Foreskin keratinocyte (primary cell): ENCODE measurements at places on chromosomes 12 and 14.

DNA sequence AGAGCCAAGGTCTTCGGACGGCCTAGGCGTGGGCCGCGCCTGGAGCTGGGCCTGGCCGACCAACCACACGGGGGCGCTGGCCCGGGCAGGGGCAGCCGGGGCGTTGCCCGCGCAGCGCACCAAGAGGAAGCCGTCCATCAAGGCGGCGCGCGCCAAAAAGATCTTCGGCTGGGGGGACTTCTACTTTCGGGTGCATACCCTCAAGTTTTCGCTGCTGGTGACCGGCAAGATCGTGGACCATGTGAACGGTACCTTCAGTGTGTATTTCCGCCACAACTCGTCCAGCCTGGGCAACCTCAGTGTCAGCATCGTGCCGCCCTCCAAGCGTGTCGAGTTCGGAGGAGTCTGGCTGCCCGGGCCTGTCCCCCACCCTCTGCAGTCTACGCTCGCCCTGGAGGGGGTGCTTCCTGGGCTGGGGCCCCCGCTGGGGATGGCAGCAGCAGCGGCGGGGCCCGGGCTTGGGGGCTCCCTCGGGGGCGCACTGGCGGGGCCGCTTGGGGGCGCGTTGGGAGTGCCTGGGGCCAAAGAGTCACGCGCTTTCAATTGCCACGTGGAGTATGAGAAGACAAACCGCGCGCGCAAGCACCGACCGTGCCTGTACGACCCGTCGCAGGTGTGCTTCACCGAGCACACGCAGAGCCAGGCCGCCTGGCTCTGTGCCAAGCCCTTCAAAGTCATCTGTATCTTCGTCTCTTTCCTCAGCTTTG lies 4.4 kb upstream of the SHMT2 start:
- no peak for DNase-seq

DNA sequence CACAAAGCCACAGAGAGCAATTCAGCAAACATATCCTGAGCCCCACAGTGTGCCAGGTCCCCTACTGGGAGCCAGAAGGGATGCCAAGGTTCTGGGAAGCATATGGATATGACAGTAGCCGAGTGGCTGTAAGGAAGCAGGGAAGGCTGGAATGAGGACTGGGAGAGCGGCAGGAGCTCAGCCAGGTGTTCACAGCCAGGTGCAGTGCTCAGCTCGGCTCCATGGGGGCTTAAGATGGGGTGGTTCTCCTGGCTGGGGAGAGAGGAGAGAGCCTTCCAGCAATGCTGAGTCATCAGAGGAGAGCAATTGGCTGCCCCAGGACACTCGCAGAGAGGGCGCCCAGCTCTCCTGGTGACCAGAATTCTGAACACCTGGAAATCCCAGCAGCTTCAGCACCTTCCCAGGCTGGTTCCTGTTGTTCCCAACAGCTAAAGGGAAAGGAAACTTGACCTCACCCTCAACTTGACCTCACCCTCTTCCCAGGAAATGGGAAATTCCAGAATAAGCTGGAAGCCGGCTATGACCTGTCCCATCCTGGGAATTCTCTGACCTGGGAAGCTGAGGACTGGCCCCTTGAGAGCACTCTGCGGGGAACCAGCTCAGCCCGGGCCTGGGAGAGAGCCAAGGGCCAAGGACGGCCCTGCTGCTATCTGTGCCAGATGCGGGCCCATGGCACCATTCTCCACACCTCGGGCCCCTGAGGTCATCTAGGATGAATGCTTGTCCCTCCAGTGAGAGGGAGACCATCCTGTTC lies 34.6 kb downstream of the SLC6A12 start:
- DNase-seq, result no peak

- no peak for DNase-seq
These were observed 109.7 kb upstream of the VASH1 start for GRCh38 chr14:76651410-76652055.

DNA sequence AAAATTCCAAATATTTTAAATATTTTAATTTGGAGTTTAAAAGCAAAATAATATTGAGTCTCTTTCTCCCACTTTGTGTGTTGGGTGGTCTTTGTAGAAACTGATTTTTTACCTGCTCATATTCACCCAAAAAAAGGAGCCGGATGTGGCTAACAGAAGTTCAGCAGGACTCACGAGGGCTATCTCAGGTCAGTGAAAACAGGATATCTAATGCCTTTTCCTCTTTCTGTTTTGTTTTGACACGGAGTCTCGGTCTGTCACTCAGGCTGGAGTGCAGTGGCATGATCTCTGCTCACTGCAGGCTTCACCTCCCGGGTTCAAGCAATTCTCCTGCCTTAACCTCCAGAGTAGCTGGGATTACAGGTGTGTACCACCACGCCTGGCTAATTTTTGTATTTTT lies 30.8 kb downstream of the COA8 start:
- DNase-seq, result no peak

- DNase-seq, result no peak
These were observed 140.5 kb downstream of the ZFP36L1 start for GRCh38 chr14:68652433-68652690.

DNA sequence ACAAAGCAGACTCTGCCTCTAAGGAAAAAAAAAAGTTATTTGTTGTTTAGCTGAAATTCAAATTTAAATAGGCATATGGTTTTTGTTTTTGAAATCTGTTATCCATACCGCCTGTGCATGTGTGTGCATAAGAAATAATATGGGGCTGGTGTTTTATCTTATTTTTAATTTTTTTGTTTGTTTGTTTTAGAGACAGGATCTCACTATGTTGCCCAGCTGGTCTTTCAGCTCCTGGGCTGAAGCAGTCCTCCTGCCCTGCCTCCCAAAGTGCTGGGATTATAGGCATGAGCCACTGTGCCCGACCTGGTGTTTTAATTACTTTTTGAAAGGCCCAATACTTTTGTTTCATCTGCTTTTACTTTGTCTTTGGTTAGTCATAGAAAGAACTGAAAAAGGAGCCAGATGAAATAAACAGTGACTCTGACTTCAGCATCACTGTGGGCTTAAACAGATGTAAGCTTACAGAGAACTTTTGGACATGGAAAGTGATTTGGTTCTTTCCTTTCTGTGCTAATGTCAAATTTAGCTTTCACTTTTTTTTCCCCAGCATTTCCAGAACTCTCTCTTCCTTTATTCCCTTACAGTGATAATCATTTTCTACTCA lies 37.2 kb downstream of the SUPT16H start:
- DNase-seq, result no peak

DNA sequence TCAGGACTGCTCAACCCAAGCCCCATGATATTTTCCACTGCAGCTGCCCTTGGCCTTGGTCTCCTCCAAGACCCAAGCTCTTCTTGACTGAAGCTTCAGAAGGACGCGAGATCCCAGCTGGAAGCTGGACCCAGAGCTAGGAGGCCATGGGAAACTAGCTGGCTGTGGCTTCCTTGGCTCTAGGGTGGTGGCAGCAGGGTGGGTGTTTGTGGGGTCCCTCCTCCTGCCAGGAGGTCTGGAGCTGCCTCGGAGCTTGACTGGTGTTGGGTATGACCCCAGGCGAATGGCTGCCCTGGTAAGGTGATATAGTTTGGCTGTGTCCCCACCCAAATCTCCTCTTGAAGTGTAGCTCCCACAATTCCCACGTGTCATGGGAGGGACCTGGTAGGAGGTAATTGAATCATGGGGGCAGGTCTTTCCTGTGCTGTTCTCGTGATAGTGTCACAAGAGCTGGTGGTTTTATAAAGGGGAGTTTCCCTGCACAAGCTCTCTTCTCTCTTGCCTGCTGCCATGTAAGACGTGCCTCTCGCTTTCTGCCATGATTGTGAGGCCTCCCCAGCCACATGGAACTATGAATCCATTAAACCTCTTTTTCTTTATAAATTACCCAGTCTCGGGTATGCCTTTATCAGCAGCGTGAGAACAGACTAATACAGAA lies 51.4 kb downstream of the TRPV4 start:
- DNase-seq, result no peak

DNA sequence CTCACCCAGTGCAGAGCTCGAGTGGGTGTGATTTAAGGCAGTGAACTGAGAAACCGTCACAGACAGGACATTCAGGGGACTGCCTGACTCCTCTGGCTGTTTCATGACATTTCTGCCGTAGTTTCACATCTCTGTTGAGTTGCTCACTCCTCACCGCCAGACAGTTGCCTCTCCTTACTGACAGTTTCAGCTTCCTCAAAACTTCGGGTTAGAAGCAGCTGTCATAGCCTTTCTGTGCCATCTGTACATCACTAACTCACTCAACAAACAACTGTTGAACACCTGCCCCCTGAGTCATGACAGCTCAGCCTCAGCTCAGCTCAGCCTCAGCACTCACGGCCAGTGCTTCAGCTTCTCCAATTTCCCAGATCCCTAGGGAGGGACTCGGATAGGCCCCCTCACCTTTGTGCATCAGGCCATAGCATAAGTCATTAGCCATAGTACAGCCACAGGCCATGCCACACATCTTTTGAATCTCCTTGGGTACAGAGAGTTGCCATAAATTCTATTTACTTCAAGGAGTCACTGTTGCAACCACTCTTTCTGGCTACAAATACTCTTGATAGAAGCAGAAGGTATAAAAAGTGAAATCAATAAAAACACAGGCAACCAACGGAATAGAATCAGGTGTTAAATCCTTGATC lies 6.2 kb upstream of the SLC15A4 start:
- peak; percentile 1 for DNase-seq

GRCh38 chr14:68148276-68148675 lies 328.7 kb downstream of the RAD51B start:
- peak; percentile 79 for DNase-seq

DNA sequence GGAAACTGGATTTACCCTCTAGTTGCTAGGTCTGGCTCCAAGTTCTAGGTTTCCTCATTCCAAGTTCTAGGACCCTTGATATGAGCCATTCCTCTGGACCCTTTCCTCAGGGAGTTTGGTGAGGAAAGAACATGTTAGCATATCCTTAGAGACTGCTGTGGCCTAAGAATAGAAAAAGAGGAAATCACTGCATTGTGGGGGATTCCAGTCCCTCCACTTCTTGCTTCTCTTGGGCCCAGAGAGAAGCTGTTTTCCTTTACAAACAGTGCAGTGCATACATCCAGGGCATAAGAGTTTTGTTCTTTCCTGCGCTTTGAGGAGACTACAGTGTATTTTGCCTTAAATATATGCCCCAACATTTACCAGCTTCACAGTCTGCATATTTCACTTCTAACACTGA lies 59.0 kb downstream of the LLPH start:
- no peak for DNase-seq

DNA sequence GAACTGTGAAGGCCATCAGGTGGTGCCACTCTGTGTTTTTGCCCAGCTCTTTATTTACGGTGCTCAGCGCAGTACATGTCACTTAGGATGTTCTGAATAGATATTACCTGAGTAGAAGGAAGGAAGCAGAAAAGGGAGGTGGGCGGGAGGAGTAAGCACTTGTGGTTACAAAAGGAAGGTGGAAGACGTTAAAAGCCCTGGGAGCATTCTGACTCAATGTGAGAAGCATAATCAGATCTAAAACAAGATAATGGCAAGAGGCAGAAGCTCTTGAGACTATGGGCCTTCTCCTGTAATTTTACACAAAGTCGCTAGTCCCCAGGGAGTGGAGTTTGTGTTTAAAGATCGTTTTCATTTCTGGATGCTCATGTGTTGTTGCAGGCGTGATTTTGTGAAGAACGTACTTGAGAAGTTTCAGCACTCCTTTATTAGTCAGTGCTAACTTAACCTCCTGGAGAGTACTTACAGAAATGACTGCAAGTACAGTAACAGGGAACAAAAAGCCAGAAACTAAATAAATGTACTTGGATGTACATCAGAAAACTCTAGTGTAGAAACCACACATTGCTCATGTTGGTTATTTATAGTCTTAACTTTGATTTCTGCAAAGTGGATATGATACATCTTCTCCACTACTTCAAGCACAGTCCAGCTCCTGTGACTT lies 1523.5 kb downstream of the AACS start:
- DNase-seq, result no peak

GRCh38 chr12:13148485-13148847 lies 45.0 kb upstream of the GSG1 start:
- no peak for DNase-seq

DNA sequence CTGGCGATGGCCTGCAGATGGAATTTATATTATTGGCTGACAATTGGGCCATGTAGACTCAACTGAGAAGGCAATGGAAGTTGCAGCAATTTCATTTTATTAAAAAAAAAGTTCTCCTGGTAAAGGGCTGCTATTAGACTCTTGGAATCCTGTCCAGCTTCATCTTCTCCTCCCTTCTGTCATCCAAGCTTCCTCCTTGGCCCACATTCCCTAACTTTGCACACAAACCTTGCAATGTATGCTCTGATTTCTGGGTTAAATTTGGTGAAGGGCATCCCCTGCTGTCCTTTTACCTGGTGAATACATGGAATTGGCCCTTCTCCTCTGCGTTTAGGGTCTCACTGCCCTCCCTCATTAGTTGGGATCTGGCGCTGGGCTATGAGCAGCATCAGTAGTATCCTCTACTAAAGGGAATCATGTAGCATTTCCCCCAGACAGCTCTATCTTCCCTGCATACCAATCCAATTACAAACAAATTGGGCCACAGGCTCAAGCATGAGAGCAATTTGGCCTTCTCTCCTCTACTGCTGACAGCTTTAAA lies 336.9 kb downstream of the BMP4 start:
- DNase-seq, result peak; percentile 40

DNA sequence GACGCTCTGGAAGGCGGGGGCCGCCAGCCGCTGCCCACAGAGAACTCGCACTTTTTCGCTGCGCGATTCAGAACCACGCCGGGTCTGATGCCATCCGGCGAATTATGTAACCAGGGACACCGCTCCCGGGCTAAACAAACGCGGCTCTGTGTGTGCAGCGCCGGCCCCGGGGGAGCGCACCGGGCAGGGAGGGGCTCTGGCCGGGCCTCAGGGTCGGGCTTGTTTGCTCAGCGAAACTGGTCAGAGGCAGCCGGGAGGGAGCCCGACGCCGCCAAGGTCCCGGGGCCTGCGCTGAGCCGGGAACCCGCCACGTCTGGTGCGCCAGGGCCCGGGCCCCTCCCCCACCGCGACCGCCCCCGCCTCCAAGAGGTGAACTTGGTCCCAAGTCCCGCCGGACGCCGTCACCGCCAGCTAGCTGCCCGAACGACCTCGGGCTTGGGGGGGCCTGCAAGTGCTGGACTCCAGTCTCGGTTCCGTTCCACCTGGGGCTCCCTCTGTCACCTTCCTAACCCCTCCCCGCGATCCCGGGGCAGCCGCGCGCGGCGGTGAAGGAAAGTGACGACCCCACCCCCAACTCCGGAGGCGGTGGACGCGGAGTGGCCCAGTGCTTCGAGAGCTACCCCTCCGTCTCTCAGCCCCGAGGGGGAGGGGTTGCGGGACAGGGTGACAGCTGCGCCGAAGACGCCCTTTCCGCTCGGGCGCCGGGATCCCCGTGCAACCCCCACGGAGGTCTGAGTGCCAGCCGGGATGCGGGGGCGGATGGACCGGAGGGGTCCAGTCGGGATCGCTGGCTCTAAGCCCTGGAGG lies 848 bp downstream of the CTDSP2 start:
- no peak for DNase-seq

DNA sequence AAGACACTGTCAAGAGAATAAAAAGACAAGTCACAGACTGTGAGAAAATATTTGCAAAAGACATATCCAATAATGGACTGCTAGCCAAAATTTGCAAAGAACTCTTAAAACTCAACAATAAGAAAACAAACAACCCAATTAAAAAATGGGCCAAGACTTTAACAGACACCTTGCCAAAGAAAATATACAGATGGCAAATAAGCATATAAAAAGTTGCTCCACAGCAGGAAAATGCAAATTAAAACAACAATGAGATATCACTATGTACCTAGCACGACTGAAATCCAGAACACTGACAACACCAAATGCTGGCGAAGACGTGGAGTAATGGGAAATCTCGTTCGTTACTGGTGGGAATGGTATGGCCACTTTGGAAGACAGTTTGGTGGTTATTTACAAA lies 228.9 kb downstream of the TTC8 start:
- DNase-seq, result no peak

- no peak for DNase-seq
These were observed 99.9 kb downstream of the RAD51B start for GRCh38 chr14:67919259-67920032.

GRCh38 chr14:81478446-81478845 lies 55.2 kb downstream of the SEL1L start:
- DNase-seq, result no peak
